Right atrium auricular region (tissue), 2 donors: ENCODE measurements at places on chromosomes 1 and 21. TPM values are rescaled to one million over a fixed set of nuclear protein-coding genes. Genes with fewer than 3 reads are reported as not detected.
A peak's percentile ranks its signal among the peaks of the same experiment; 100 is the strongest.

GRCh38 chr1:104648269-104648691 lies 898.6 kb downstream of the AMY1C start:
- no peak for DNase-seq
- no peaks in the 10 kb centered on the region for H3K36me3 ChIP-seq
- no peak overlapping the region for H3K4me3 ChIP-seq
- no peaks in the 10 kb centered on the region for H3K4me1 ChIP-seq

GRCh38 chr21:44911384-44912157 lies 9.1 kb downstream of the ITGB2 start:
- peak; percentile 70 for DNase-seq
- no peaks in the 10 kb centered on the region for H3K36me3 ChIP-seq
- H3K4me3 ChIP-seq, result no peak overlapping the region

Gene FMO1
- total RNA-seq, result 0.47 TPM

GRCh38 chr1:82710091-82710490 lies 909.4 kb downstream of the ADGRL2 start:
- DNase-seq, result no peak
- no peaks in the 10 kb centered on the region for H3K27me3 ChIP-seq
- H3K36me3 ChIP-seq, result no peaks in the 10 kb centered on the region
- no peak overlapping the region for H3K27ac ChIP-seq
- H3K4me3 ChIP-seq, result no peak overlapping the region

GRCh38 chr1:246157516-246157915 lies 349.6 kb downstream of the SMYD3 start:
- H3K27me3 ChIP-seq, result no peaks in the 10 kb centered on the region
- no peaks in the 10 kb centered on the region for H3K36me3 ChIP-seq
- no peaks in the 10 kb centered on the region for H3K4me1 ChIP-seq

DNA sequence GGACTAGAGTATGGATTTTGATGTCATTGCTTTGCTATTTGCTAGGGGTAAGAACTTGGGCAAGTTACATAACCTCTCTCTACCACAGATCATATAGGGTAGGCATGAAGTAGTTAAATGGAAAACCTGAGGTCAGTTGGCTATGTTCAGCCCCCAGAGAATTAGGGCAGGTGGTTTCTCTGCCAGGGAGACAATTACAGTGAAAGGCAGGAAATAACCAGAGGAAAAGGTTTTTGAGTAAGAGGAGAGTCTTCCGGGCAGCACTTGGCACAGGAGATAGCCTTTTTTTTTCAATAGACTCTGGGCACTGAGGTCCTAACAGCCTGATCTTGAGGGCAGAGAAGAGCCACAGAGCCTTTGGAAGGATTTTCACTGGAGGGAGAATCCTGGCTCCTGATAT lies 16.7 kb upstream of the SERBP1 start:
- no peak for DNase-seq
- no peaks in the 10 kb centered on the region for H3K4me1 ChIP-seq
- no peak overlapping the region for H3K4me3 ChIP-seq
- no peaks in the 10 kb centered on the region for H3K27me3 ChIP-seq
- H3K36me3 ChIP-seq, result no peaks in the 10 kb centered on the region

DNA sequence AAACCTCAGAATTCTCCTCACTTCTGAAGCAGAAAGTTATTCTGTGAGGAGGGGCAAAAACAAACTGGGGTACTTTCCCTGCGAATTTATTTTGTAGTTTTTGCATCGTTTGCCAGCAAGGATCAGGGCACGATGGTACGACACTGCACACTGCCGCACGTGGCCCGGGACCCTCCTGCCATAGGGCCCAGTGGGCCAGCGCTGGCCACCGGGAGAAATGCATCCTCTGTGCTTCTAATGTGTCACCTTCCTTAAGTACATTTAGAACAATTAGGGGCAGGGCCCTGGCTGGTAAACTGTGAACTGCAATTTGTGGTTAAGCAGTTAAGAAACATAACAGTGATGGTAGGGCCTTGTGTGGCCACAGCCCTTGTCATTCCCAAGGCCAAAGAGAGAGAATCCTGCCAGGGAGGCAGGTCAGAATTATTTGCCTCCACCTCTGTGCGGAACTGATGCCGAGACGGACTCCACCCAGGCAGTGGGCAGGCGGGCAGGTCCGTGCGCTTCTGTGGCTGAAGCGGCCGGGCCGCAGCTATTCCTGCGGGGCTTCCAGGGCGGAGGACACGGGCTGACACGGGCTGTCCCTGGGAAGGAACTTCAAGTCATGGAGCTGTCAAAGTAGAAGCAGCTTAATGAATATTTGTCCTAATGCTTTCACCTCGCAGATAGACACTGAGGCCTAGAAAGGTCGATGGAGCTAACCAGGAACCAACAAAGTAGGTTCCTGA lies 12.5 kb downstream of the GPR137B start:
- H3K27me3 ChIP-seq, result no peaks in the 10 kb centered on the region
- no peak overlapping the region for H3K4me3 ChIP-seq
- H3K4me1 ChIP-seq, result peaks cover 44% of the 10 kb centered on the region
- H3K36me3 ChIP-seq, result no peaks in the 10 kb centered on the region
- no peak for DNase-seq

- H3K4me3 ChIP-seq, result peak overlapping the region; percentile 50
- H3K36me3 ChIP-seq, result no peaks in the 10 kb centered on the region
- H3K4me1 ChIP-seq, result peaks cover 20% of the 10 kb centered on the region
- DNase-seq, result peak; percentile 69
Observed at GRCh38 chr1:158998781-158999161, 10.9 kb upstream of the IFI16 start.

DNA sequence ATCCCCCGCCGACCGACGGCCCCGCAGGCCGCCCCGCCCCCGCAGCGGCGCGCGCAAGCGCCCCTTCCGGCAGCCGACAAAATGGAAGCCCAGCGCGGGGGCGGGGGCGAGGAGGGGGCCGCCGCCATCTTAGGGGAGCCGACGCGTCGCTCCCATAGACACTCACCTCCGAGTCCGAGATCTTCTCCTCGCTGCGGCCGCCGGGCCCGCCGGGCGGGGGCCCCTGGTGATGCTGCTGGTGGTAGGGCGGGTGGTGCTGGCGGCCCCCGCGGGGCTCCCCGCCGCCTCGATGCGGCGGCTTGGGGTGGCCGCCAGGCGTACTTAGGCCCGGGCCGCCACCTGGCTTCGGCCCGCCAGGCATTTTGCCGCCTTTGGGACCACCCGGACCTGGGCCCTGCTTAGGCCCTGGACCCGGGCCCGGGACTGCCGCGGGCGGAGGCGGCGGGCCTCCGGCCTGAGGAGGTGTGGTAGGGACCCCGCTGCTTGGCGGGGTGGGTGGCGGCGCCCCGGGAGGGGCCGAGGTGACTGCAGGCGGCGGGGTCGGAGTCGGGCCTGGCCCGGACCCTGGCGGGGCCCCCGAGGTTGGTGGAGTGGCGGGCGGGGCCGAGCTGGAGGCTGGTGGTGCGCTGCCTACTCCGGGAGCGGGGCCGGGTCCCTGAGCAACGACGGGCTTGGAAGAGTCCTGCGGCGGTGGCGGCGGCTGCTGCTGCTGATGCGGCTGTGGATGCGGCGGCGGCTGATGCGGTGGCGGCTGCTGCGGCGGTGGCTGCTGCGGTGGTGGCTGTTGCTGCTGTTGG lies 691 bp downstream of the SFPQ start:
- peak overlapping the region; percentile 100 for H3K27ac ChIP-seq
- no peaks in the 10 kb centered on the region for H3K27me3 ChIP-seq

DNA sequence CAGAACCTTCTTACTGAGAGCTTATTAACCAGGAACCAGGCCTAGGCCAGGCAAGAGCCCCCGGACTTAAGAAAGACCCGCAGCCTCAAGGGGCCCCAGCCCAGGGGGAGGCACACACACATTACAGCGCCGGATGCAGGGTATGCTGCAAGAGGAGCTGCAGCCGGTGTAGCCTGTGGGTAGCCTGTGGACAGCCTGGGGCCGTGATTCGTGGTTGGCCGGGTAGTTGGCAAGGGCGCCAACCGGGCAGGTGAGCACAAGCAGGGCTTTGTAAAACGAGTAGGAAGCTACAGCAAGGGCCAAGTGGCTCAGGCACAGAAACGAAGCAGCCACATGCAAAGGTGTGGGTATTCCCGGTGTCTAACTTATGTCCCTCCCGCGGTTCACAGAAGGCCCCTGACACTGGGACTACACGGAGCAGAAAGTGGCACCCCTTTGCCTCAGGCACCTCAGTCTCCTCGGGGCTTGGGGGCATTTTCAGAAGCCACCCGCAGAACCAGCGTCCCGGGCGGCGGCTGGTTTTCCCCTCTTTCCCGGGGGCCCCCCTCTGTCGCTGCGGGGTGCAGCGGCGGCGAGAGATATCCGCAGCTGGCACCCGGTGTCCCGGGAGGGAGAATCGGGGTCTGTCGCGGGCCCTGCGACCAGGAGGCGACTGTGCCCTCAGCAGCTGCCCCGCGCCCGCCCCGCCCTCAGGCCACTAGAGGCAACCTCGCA lies 40.8 kb downstream of the KIAA1614 start:
- H3K27ac ChIP-seq, result peak overlapping the region; percentile 45
- no peak for DNase-seq
- H3K27me3 ChIP-seq, result no peaks in the 10 kb centered on the region
- H3K36me3 ChIP-seq, result peaks cover 13% of the 10 kb centered on the region
- peaks cover 17% of the 10 kb centered on the region for H3K4me1 ChIP-seq

DNA sequence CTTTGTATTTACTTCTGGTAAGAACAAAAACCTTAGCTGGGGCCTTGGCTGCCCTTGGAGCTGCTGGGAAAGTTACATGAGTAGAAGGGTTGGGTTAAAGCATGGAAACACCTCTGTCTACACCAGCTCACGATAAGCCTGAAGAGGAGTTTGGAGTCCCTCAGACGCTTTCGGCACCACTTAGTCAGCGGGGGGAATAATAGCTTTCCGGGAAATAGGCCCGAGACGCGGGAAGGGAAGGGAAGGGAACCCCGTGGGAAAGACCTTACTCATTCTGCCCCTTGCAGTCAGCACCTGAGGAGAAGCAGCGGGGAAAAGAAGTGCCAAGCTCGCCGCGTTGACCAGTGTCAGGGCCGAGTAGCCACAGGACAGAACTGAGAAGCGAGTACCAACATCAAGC lies 66.4 kb upstream of the PDE9A start:
- no peak for DNase-seq
- no peak overlapping the region for H3K4me3 ChIP-seq
- H3K27me3 ChIP-seq, result no peaks in the 10 kb centered on the region
- H3K27ac ChIP-seq, result no peak overlapping the region
- no peaks in the 10 kb centered on the region for H3K36me3 ChIP-seq
- no peaks in the 10 kb centered on the region for H3K4me1 ChIP-seq

DNA sequence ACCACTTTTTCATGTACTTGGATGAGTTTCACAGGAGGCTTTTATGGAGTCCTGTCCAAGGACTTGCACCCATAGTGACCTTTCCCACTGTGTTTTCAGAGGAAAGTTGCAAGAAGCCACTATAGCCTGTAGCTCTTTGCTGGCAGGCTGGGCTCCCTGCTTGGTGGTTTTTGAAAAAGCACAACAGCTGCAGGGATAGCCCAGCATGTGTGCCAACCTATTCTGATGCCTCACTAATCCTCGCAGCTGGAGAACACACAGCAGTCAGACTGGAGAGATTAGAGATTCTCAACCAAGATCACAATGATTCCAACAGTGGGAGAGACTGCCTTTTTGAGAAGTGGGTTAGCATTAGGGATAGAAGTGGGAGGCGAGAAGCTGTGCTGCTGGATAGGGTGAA lies 24.1 kb upstream of the ARHGEF11 start:
- no peak overlapping the region for H3K4me3 ChIP-seq
- DNase-seq, result no peak
- no peaks in the 10 kb centered on the region for H3K27me3 ChIP-seq
- no peaks in the 10 kb centered on the region for H3K36me3 ChIP-seq

Gene B3GALT2
- total RNA-seq, result 51.7 TPM

Gene F13B
- not detected for total RNA-seq
